Left colon (tissue), 2 donors: ENCODE measurements at places on chromosomes 11 and 22.

DNA sequence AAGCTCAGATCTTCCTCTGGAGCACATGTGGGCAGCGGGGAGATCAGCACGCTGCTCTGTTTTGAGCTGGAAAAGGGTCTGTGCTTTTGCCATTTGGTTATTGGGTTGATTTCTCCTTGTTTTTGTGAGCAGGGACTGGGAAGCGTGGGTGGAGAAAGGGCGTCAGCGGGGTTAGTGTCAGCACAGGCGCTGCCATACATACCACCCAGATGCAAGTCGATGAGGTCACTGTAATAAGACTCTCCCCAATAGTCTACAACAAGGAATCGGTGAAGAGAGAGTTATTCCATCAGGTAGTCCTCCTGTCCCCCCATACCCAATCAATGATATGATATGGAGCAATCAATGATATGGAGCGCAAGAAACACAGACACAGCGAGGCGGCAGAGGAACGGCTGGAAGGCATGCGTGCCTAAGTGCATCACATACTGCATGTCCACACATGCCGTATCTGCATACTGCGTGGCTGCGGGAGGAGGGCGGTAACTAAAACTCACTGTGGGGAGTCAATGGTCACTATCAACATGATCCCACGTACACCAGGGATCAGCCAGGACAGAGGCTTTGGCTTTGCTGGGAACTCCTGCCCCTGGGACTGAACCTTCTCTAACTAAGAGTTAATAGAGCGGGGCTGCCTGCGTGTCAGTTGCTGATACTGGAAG is 29.5 kb upstream of the BID start:
- DNase-seq = no peak

- DNase-seq = no peak
Observed at GRCh38 chr11:44849922-44850321, 100.8 kb downstream of the TP53I11 start.

DNA sequence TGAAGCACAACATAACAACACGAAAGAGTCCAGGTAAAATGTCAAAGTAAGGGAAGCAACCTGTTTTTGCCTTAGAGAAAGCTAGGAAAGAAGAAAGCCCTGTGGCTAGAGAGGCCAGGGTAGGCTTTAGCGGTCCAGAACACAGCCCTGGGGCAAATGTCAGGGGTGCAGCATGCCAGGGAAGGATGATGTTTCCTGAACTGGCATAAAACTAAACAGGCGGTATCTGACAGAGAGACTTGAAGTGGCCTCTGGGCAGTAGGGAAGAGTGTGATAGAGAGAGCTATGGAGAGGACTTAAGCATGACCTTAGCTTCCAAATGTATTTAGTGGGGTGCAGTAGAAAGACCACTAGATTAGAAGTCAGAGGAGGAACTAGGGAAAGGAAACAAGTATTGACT is 103.5 kb downstream of the KCNC1 start:
- DNase-seq = no peak

- DNase-seq = no peak
Observed at GRCh38 chr11:123178186-123178585, 16.9 kb downstream of the CLMP start.
